ENCODE measurements at places on chromosomes 1 and 21.
A peak's percentile ranks its signal among the peaks of the same experiment; 100 is the strongest.

GRCh38 chr1:15965228-15965767 is 10.6 kb downstream of the ZBTB17 start:
- DNase-seq, result no peak

- no peak for DNase-seq
Measured at GRCh38 chr1:23743287-23744152, at the start of gene ELOA. ELOA (plus strand) TSS chr1:23743471; CDS start chr1:23743504, 33 bp downstream.

GRCh38 chr1:203536575-203536974 is 42.6 kb downstream of the OPTC start:
- no peak for DNase-seq

- no peak for DNase-seq
Measured at GRCh38 chr21:38376693-38377092, 119.9 kb downstream of the KCNJ15 start.

DNA sequence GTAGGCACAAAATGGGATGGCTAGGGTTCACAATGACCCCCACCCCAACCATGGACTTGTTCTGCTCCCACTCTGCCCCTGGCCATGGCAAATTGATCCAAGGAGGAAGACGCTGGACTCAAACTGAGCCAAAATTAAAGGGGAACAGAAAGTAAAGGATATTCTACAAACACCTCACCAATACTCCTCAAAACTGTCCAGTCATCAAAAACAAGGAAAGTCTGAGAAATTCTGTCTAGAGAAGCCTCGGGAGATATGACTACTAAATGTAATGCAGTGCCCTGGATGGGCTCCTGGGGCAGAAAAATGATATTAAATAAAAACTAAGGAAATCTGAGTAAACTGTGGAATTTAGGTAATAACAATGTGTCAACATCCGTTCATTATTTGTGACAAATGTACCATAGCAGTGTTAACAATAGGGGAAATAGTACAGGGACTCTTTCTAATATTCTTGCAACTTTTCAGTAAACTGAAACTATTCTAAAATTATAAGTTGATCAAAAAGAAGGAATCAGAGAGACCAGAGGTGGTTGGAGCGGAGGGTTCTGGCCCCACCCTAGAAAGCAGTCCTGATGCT is 45.0 kb downstream of the MIS18A start:
- DNase-seq, result no peak

DNA sequence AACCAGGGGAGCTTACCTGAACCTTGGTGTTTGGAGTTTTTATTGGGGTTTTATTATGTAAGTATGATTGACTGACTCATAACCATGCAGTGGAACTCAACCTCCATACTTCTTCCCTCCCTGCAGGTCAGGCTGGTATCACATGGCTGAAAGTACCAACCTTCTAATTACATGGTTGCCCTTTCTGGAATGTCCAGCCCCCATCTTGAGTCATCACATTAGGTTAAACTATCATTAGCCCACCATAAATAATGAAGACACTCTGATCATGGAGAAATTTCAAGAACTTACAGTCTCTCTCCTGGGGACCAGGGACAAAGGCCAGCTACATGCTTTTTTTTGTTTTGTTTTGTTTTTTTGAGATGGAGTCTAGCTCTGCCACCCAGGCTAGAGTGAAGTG is 19.2 kb upstream of the DPH5 start:
- no peak for DNase-seq

DNA sequence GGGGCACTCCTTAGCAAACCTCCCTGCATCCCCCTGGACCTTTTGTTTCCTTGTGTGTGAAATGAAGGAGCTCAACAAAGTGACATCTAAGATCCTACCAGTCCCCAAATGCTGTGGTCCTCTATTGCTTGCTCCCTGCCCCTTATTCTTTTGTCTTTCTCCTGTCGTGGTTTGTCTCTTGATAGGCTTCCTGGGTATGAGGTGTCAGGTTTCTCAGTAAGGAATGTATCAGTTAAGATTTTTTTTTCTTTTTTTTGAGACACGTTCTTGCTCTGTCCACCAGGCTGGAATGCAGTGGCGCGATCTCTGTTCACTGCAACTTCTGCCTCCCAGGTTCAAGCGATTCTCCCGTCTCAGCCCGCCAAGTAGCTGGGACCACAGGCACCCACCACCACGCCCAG is 16.8 kb downstream of the CNIH3 start:
- no peak for DNase-seq

DNA sequence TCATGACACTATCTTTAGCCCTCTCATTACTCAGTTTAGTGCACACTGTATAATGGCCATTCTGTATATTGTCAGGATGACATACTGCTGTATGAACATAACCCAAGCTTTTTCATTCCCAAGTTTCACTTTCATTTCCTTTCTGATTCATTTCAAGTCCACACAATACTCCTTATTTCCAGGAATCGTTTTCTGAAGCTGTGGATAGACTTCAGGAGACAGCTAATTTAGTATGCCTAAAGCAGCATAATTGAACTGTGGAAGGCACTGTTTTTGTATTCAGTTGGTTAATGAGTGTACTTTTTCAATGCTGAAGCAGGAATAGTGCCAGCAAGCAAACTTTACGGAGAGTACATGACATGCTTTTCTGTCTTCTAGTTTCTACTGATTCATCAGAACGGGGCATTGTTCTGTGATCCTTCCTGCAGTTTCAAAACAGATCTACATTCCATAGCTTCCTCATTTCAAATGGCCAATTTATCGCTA is 578.5 kb upstream of the ZP4 start:
- DNase-seq, result no peak

GRCh38 chr1:25631750-25632485 is 15.3 kb downstream of the MAN1C1 start:
- no peak for DNase-seq

GRCh38 chr1:72285074-72285425 is 2.7 kb upstream of the NEGR1 start:
- DNase-seq, result no peak

GRCh38 chr1:14332158-14332557 is 266.3 kb upstream of the KAZN start:
- no peak for DNase-seq

- DNase-seq, result no peak
Measured at GRCh38 chr21:25615880-25616279, 8.6 kb upstream of the MRPL39 start.

GRCh38 chr1:228218513-228219244 is 10.8 kb downstream of the OBSCN start:
- DNase-seq, result no peak

GRCh38 chr1:45340816-45341466 is 701 bp upstream of the MUTYH start:
- DNase-seq, result no peak

DNA sequence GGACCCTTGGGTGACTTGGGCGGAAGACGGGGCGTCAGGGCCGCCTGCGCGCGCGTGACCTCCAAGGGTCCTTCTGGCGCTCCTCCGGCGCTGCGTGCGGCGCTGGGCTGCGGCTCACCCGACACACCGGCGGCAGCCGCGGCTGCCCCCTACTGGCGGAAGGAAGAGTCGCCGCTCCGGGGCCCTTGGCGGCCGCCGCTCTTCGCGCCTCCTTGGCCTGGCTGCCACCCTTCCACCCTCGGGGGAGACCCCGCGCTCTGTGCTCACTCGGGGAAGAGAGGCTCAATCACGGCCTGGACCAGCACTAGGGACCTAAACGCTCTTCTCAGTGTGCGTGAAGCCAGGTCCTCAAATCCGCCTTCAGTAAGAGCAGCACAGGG is 89.7 kb downstream of the DMRTA2 start:
- no peak for DNase-seq

GRCh38 chr1:76238094-76238628 is 163.6 kb downstream of the ST6GALNAC3 start:
- no peak for DNase-seq

DNA sequence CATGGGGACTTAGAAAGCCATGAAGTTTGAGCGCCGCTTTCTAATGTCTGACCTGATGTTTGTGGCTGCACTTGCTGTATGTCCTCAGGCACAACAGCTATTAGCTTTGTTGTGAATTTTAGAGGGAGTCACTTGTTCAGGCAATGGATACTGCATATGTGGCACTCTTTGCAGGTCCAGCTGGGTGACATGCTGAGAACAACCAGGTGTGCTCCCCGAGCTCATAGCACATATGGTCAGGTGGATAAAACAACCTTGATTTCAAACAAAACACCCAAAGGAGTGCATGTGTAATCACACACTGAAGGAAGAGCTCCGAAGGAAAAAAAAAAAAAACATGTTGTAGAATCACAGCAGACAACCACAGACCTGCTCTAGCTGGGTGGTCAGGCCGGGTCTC is 178.6 kb downstream of the BACH1 start:
- no peak for DNase-seq

DNA sequence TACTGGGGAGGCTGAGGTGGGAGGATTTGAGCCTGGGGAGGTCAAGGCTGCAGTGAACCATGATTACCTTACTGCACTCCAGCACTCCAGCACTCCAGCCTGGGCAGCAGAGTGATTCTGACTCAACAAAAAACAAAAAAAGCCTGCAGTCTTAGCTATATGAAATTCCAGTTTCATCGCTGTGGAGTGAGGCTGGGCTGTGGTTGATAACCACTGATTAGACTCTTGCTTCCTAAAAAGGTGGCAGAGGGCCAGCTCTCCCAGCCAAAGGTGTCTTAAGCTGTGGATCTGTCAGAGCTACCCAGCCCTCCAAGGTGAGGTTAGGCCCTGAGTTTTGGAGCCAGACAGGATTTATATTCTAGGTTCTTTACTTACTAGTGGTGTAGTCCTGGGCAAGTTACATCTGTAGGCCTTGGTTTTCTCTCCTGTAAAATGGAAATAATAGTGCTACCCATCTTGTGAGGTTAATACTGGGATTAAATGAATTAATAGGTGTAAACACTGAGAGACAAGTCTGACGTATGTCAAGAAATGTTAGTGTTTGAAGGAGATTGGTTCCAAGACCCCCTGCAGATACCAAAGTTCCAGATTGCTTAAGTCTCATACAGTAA is 35.9 kb downstream of the TMCC2 start:
- no peak for DNase-seq

GRCh38 chr1:10941891-10942541 is 70.4 kb upstream of the TARDBP start:
- DNase-seq, result no peak

DNA sequence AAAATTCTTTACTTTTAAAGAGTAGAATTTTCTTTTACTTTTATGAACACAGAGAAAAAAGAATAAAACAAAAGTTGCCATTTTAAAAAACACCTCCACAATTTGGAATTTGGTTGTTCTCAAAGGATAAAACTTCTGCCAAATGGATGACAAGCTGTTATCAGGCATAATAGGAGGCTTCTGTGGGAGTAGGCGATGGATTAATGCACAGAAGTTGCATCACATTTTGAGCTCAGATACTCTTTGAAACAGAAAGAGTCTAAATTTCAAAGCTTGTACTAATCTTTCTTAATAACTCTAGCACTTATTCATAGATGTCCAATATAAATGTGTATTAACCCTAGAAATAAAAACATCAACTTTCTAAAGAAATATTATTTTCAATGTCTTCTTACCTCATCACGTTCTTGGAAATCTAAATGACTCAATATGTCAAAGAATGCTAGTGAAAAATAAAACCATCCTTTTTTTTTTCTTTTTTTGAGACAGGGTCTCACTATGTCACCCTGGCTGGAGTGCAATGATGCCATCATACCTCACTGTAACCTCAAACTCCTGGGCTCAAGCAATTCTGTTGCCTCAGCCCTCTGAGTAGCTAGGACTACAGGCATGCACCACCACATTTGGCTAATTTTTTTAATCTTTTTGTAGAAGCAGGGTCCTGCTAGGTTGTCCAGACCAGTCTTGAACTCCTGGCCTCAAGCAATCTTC is 112.8 kb upstream of the USP25 start:
- no peak for DNase-seq

DNA sequence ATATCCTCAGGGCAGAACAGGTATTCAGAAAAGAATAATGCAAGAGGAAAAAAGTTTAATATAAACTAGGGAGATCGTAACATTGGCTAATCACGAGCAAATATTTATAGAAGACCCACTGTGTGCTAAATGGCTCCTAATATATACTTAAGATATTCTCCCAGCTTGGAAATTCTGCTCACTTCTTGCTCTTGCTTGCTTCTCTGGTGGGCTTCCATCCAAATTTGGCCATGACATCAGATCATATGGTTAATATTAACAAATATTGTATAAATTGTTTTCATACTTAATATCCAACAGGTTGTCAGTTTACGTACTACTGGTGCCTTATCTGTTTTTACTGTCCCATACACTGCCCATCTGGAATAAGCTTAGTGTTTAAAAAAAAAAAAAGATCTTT is 1.1 kb downstream of the COX20 start:
- DNase-seq, result no peak

GRCh38 chr1:224617410-224618355 is 1.6 kb downstream of the CNIH3 start:
- DNase-seq, result no peak

- DNase-seq, result no peak
Measured at GRCh38 chr21:28767523-28767922, 225.2 kb downstream of the LTN1 start.

- no peak for DNase-seq
Measured at GRCh38 chr1:204878621-204879234, 8.1 kb downstream of the NFASC start.

- peak; percentile 61 for DNase-seq
Measured at GRCh38 chr1:108609483-108610049, 49.7 kb downstream of the EEIG2 start.

DNA sequence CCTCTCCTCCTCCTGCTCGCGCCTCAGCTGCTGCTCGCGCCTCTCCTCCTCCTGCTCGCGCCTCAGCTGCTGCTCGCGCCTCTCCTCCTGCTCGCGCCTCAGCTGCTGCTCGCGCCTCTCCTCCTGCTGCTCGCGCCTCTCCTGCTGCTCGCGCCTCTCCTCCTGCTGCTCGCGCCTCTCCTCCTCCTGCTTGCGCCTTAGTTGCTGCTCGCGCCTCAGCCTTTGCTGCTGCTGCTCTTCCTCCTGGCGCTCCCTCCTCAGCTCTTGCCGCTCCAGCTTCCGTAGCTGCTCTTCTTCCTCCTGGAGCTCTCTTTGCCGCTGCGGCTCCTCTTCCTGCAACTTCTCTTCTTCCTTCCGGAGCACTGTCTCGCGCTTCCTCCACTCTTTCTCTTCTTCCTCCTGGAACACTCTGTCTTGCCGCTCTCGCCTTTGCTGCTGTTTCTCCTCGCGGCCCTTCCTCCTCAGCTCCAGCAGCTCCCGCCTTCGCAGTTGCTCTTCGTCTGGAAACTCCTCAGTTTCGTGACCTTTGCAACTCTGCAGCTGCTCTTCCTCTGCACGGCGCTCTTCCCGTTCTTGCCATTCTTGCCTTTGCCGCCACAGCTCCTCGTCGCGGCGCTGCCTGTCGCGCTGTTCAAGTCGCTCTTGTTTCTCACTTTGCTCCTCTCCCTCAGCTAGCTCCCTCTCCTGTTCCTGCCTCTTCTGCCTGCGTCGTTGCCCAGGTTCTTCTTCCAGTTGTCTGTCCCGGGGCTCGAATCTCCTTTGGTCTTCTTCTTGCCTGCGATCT is 3.0 kb downstream of the TCHH start:
- no peak for DNase-seq

Data from NCI-H1436 treated with DMSO at 0.1 percent for 48 hours (cell line).